Immature natural killer cell (primary cell): ENCODE measurements at places on chromosomes 16 and 17. TPM values are rescaled to one million over a fixed set of nuclear protein-coding genes. Genes with fewer than 3 reads are reported as not detected.
A peak's percentile ranks its signal among the peaks of the same experiment; 100 is the strongest.

The FNDC8 gene
- not detected for polyA plus RNA-seq

The TEFM gene
- polyA plus RNA-seq, result 19.5 TPM

The CACNA1G gene
- not detected for polyA plus RNA-seq

The TSPAN10 gene
- polyA plus RNA-seq, result 0.48 TPM

The PARD6A gene
- polyA plus RNA-seq, result 17.9 TPM

The ACSM2A gene
- polyA plus RNA-seq, result not detected

The TP53TG3D gene
- not detected for polyA plus RNA-seq

The IL17C gene
- not detected for polyA plus RNA-seq

The ZNF263 gene
- polyA plus RNA-seq, result 42.9 TPM

The DCAF7 gene
- polyA plus RNA-seq, result 124 TPM

The KRTAP1-1 gene
- not detected for polyA plus RNA-seq

The IL34 gene
- not detected for polyA plus RNA-seq

- no peaks in the 10 kb centered on the region for H3K4me1 ChIP-seq
- H3K36me3 ChIP-seq, result no peaks in the 10 kb centered on the region
- H3K27ac ChIP-seq, result no peak overlapping the region
- H3K4me3 ChIP-seq, result no peak overlapping the region
- H3K27me3 ChIP-seq, result no peaks in the 10 kb centered on the region
- no peak for DNase-seq
Observed at GRCh38 chr17:69947027-69947759, 127.8 kb upstream of the KCNJ16 start.

GRCh38 chr17:74797824-74798223 is 21.7 kb upstream of the NAT9 start:
- no peaks in the 10 kb centered on the region for H3K27me3 ChIP-seq
- no peak for DNase-seq
- no peak overlapping the region for H3K4me3 ChIP-seq
- no peak overlapping the region for H3K27ac ChIP-seq

DNA sequence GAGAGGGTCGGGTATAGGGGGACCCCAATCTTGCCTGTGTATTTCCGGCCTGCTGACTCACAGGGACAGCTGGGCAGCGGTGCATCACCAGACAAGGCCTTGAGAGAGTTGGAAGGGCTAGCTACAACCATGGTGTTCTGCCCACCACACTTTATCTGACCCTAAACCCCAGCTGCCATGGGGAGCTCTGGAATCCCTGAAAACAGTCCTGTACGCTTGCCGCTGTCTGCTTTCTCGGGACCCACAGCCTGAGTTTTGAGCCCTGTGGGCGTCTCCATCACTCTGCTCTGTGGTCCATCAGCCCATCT is 100.4 kb upstream of the GSE1 start:
- no peak overlapping the region for H3K27ac ChIP-seq
- H3K4me1 ChIP-seq, result peaks cover 3% of the 10 kb centered on the region
- H3K36me3 ChIP-seq, result no peaks in the 10 kb centered on the region

DNA sequence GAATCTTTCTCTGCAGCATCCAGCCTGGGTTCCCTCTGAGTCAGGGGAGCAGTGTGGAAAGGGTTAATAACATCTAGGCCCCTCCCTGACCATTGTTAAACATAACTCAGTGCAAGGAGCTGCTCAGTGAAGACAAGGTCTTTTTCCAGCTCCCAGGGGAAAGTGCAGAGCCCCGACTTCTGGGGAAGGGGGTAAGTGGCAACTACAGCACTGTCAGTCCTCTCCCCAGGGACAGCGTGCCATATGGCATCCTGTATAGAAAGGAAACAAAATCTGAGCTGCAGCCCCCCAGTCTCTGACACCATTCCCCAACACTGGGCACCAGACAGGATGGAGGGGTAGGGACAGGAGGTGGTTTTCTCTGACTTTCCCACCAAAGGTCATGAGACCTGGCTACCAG is 7.8 kb downstream of the MRPL27 start:
- DNase-seq, result no peak
- no peak overlapping the region for H3K4me3 ChIP-seq
- H3K27ac ChIP-seq, result no peak overlapping the region
- peaks cover 10% of the 10 kb centered on the region for H3K36me3 ChIP-seq
- peaks cover 3% of the 10 kb centered on the region for H3K27me3 ChIP-seq
- H3K4me1 ChIP-seq, result peaks cover 9% of the 10 kb centered on the region

DNA sequence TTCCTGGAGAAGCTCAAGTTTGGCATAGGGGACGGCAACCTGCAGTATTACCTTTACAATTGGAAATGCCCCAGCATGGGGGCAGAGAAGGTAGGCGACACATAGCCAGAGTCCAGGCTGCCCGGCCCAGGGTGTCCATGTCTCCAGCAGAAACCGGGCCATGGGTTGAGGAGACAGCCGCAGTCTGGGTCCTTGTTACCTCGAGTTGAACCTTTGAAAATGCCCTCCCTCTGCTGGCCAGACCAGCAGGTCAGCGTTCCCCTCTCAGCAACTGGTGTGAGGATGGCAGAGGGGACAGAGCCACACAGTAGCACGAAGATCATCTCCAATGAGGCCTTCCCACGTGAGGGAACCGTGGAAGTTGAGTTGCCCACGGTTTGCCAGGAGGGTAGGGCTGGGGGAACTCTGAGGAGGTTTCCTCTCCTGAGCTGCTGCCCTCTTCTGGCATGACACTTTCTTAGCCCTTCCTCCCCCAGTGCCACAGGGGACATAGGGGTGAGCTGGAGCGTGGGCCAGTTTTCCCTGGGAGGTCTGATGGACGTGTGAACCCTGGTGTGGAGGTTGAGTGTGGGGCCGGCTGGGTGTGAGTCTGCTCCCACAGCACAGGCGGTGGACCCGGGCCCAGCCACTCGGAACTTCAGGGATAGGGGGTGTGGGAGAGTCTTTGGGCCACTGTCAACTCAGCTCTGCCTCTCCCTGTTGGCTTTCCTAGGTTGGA is 27.2 kb downstream of the PLCD3 start:
- H3K36me3 ChIP-seq, result peaks cover 37% of the 10 kb centered on the region
- H3K27ac ChIP-seq, result no peak overlapping the region
- no peak overlapping the region for H3K4me3 ChIP-seq
- no peaks in the 10 kb centered on the region for H3K4me1 ChIP-seq

DNA sequence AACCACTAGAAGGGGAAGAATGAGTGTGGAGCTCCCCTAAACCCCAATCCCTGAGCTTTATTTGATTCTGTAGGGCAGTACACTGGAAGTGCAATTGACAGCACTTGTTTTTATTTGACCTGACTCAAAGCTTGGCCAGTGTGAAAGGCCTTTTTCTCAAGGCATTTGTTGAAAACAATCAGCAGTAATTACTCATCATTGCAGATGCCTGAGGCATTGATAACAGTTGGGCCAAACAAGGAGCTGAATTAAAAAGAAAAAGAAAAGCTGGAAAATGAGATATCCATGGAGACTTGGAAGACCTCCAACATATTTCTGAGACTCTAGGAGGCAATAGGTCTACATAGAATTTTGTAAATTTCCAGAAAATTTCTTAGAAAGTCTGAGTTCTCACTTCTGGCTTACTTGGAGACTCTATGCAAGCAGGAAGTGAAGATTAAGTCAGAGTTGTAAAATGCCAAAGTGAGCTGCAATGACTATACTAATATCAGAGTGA is 200.8 kb upstream of the KCNJ16 start:
- no peaks in the 10 kb centered on the region for H3K27me3 ChIP-seq
- no peak overlapping the region for H3K4me3 ChIP-seq
- DNase-seq, result no peak
- H3K27ac ChIP-seq, result no peak overlapping the region
- no peaks in the 10 kb centered on the region for H3K4me1 ChIP-seq
- H3K36me3 ChIP-seq, result no peaks in the 10 kb centered on the region

- no peak overlapping the region for H3K27ac ChIP-seq
- H3K36me3 ChIP-seq, result peaks cover 7% of the 10 kb centered on the region
- no peaks in the 10 kb centered on the region for H3K4me1 ChIP-seq
- DNase-seq, result no peak
- H3K4me3 ChIP-seq, result no peak overlapping the region
- peaks cover 1% of the 10 kb centered on the region for H3K27me3 ChIP-seq
Observed at GRCh38 chr17:75652934-75653549, 13.9 kb downstream of the RECQL5 start.

- H3K27ac ChIP-seq, result no peak overlapping the region
- H3K27me3 ChIP-seq, result peaks cover 4% of the 10 kb centered on the region
Observed at GRCh38 chr16:69711115-69711740, 15.1 kb downstream of the NQO1 start.

- no peaks in the 10 kb centered on the region for H3K4me1 ChIP-seq
- peaks cover 6% of the 10 kb centered on the region for H3K27me3 ChIP-seq
- no peaks in the 10 kb centered on the region for H3K36me3 ChIP-seq
- no peak overlapping the region for H3K27ac ChIP-seq
- DNase-seq, result no peak
Observed at GRCh38 chr17:62859146-62859545, 51.0 kb upstream of the MARCHF10 start.

DNA sequence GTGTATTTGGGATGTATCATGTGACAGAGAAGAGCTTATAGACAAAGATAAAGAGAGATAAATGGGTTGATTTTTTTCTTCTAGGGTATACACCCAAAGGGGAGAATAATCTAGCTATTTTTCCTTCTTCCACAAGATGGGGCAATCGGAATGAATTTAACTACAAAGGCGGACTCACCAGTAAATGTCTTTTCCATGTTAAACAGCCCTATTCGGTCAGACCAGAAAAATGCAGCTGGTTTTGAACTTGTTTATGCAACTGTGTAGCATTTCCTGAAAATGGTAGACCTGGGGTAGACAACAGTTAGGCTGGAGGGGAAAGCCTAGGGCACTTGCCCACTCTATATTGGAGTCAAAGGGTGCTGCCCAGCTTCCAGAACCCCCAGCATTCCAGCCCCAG is 477.1 kb downstream of the TOX3 start:
- peaks cover 2% of the 10 kb centered on the region for H3K27me3 ChIP-seq
- H3K27ac ChIP-seq, result no peak overlapping the region
- H3K4me3 ChIP-seq, result no peak overlapping the region

DNA sequence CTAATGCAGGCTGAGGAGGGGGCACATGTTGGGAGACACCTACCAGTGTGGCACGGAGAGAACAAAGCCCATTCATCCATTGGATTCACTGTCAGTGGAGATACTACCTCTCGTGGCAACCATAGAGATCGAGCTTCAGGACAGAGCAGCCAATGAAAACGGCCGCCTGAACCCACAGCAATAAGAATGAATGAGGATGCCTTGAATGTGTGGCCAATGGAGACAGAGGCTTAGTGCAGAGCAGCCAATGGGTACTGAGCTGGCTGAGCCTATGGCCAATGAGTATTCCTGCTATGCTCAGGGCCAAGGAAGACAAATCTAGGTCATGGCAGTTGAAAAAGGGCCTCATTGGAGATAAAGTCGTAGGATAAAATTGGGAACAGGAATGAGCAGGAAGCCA is 10.9 kb downstream of the ARHGEF15 start:
- H3K27ac ChIP-seq, result no peak overlapping the region
- peaks cover 4% of the 10 kb centered on the region for H3K4me1 ChIP-seq
- DNase-seq, result no peak
- no peak overlapping the region for H3K4me3 ChIP-seq

DNA sequence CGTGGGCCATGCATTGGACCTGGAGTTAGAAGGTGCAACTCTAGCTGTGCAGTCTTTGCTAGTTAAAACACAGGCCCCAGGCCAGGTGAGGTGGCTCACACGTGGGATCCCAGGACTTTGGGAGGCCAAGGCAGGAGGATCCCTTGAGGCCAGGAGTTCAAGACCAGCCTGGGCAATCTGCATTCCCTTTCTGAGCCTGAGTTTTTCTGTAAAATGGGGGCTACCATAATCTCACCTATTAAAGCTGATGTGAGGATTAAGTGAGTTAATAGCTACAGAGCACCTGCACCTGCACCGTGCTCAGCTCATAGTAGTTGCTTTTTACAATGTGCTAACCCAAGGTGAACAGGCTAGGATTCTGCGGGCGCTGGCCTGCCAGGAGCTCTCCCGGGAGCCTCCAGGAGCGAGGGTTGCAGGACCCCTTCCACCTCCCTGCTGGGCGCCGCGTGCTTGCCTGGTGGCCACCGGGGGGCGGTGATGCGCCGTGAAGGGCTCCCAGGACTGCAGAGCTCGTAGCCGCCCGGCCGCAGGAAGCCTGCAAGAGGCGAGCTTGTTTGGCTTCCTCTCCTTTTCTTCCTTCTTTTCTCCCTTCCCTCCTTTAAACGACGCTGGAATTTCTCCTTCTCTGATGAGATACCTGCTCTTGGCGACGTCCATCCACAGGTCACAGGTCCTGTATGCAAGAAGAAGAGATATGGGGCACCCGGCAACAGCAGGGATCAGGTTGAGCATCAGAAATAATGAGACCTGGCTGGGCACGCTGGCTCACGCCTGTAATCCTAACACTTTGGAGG is 51.3 kb downstream of the ZFP90 start:
- H3K36me3 ChIP-seq, result peaks cover 4% of the 10 kb centered on the region
- H3K4me3 ChIP-seq, result peak overlapping the region; percentile 45
- H3K27ac ChIP-seq, result peak overlapping the region; percentile 22
- peak; percentile 27 for DNase-seq
- H3K4me1 ChIP-seq, result peaks cover 2% of the 10 kb centered on the region

DNA sequence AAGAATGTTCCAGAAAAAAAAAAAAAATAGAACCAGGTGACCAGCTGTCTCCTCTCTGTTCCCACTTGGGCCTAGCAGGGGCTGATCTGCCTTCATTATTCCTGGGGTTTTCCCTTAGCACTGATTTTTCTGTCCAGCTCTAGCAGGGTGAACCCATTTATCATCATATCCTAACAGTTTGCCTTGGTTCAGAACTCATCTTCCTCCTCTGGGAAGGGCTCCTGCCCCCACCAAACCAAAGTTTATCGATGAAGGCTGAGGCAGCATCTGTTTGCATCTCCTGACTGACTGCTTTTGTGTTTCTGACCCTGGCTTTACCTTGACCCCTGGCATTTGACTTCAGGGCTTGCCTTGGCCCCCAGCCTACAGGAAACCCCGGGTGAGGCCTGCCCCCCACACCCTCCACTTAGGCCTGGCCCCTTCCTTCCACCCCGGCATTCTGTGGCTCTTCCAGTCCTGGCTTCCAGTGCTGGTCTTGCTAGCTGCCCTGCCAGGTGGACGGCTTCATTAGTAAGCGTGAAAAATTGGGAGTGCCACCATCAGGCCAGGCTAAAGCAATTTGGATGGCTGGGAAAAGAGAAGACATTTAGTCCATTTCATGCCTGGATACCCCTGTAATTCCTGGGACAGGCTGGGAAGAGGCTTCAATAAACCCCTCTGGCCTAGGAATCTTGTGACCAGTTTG is 164.9 kb downstream of the CCDC182 start:
- no peaks in the 10 kb centered on the region for H3K27me3 ChIP-seq
- H3K4me3 ChIP-seq, result no peak overlapping the region
- DNase-seq, result no peak
- H3K27ac ChIP-seq, result no peak overlapping the region

GRCh38 chr16:77137045-77137444 is 53.9 kb upstream of the MON1B start:
- H3K27me3 ChIP-seq, result no peaks in the 10 kb centered on the region
- H3K27ac ChIP-seq, result no peak overlapping the region
- H3K4me1 ChIP-seq, result no peaks in the 10 kb centered on the region

- H3K36me3 ChIP-seq, result peaks cover under 1% of the 10 kb centered on the region
- no peaks in the 10 kb centered on the region for H3K4me1 ChIP-seq
- H3K4me3 ChIP-seq, result no peak overlapping the region
- H3K27me3 ChIP-seq, result peaks cover 2% of the 10 kb centered on the region
- DNase-seq, result no peak
Observed at GRCh38 chr16:51592535-51593300, 441.6 kb upstream of the SALL1 start.
